Left ventricle myocardium inferior (tissue), 1 donor: ENCODE measurements at places on chromosomes 5 and 9.

DNA sequence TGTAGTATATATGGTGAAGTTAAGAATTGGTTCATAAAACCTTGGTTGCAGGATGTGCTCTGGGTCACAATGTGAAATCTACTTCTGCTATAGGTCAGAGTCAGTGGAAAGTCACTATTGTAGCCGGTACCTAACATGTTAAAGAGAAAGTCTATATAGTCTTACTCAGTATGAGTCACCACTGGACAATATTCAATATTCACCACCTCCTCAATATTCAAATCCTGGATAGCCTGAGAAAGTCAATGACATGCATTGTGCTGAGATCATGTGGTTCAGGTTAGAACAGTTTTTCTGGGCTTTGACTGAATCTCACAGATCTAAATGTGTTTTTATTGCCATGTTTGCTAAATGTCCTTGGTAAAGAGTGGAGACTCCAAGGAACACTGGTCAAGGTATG, 108.8 kb downstream of the HMHB1 start:
- no peaks in the 10 kb centered on the region for H3K27me3 ChIP-seq
- H3K4me3 ChIP-seq, result no peak overlapping the region
- no peaks in the 10 kb centered on the region for H3K36me3 ChIP-seq
- peaks cover 17% of the 10 kb centered on the region for H3K4me1 ChIP-seq
- DNase-seq, result no peak
- H3K27ac ChIP-seq, result no peak overlapping the region

DNA sequence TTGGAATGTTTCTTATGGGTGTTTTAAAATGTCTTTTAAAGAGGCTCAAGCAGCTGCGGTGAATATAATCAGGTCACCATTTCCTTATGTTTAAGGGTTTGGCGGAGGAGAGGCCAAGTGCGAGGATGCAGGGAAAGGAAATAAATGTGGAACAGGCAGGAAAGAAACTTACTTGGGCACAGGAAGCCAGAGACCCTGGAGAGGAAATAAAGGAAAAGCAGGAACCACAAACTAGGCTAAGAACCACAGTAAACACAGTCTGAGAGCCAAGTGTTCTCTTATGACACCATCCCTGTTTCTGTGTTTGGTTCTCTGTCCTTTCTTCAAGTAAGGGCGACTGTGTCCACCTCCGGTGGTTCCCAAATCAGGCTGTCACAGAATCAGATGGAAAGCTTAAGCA, 166.5 kb downstream of the C9orf152 start:
- no peak overlapping the region for H3K4me3 ChIP-seq
- no peak for DNase-seq
- peak overlapping the region; percentile 72 for H3K27ac ChIP-seq
- no peaks in the 10 kb centered on the region for H3K36me3 ChIP-seq
- H3K27me3 ChIP-seq, result no peaks in the 10 kb centered on the region

DNA sequence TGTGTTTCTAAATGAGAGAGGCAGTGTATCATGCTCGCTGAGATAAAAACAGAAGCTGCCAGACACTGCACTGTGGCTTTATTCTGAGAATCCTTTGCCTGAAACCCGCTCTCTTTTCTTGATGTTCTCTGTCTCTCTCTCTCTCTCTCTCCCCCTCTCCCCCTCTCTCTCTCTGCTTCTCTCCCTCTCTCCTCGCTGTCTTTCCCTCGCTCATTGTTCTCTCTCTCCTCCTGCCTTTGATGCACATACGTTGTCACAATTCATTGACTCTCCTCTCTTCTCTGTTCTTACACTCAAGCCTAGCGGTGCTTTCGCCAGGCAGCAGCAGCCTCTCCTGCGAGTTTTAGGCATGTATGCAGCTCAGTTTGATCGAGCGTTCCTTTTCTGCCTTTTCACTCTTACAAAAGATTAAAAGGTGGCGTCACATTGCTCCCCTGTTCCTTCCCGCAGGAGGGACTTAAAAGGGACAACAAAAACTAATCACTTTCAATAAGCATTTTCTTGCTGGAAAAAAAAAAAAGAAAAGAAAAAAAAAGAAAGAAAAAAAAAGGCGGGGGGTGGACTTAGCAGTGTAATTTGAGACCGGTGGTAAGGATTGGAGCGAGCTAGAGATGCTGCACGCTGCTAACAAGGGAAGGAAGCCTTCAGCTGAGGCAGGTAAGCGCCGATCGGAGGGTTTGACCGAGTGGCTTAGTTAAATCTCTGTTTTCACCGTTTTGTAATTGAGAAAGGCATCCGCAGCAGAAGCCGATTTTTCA, 717.9 kb upstream of the WWC1 start:
- peak overlapping the region; percentile 48 for H3K4me3 ChIP-seq
- DNase-seq, result no peak
- H3K27me3 ChIP-seq, result peaks cover 97% of the 10 kb centered on the region
- H3K27ac ChIP-seq, result no peak overlapping the region
- no peaks in the 10 kb centered on the region for H3K36me3 ChIP-seq

- no peak overlapping the region for H3K4me3 ChIP-seq
- peak; percentile 25 for DNase-seq
- peaks cover 6% of the 10 kb centered on the region for H3K36me3 ChIP-seq
These were observed 27.9 kb upstream of the RECK start for GRCh38 chr9:36008774-36009300.

GRCh38 chr5:73793911-73794310, 167.9 kb downstream of the ARHGEF28 start:
- H3K27ac ChIP-seq, result peak overlapping the region; percentile 28
- peaks cover 7% of the 10 kb centered on the region for H3K27me3 ChIP-seq
- peaks cover 29% of the 10 kb centered on the region for H3K4me1 ChIP-seq
- H3K4me3 ChIP-seq, result no peak overlapping the region
- no peak for DNase-seq

GRCh38 chr5:141686648-141687416, 4.8 kb upstream of the ARAP3 start:
- peak overlapping the region; percentile 58 for H3K27ac ChIP-seq
- no peak overlapping the region for H3K4me3 ChIP-seq
- H3K36me3 ChIP-seq, result no peaks in the 10 kb centered on the region
- H3K27me3 ChIP-seq, result no peaks in the 10 kb centered on the region
- peaks cover 47% of the 10 kb centered on the region for H3K4me1 ChIP-seq

GRCh38 chr5:92885950-92886349, 695.1 kb downstream of the NR2F1-AS1 start:
- H3K36me3 ChIP-seq, result no peaks in the 10 kb centered on the region
- no peak overlapping the region for H3K27ac ChIP-seq
- no peak for DNase-seq
- H3K4me1 ChIP-seq, result no peaks in the 10 kb centered on the region

DNA sequence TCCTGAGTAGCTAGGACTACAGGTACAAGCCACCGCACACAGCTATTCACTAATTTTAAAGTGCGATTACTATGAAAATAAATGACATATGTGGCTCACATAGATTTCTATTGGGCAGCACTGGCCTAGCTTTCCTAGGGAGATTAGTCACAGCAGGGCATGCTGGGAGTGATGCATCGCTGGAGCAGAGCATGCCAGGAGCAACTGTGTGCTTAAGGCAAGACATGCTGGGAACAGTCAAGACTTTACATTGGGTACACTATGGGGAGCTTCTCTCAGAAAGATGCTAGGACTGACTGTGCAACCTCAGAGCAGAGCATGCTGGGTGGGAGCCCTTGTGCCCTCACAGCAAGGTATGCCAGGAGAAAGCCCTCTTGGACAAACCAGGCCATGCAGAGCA, 9.3 kb downstream of the ST6GALNAC6 start:
- no peaks in the 10 kb centered on the region for H3K27me3 ChIP-seq
- peaks cover 15% of the 10 kb centered on the region for H3K4me1 ChIP-seq
- H3K27ac ChIP-seq, result no peak overlapping the region
- peaks cover 93% of the 10 kb centered on the region for H3K36me3 ChIP-seq
- no peak overlapping the region for H3K4me3 ChIP-seq

GRCh38 chr9:111407813-111408212, 76.4 kb downstream of the ECPAS start:
- H3K4me1 ChIP-seq, result no peaks in the 10 kb centered on the region
- no peak overlapping the region for H3K4me3 ChIP-seq
- no peaks in the 10 kb centered on the region for H3K27me3 ChIP-seq

GRCh38 chr5:126947146-126948010, 83.0 kb downstream of the MARCHF3 start:
- DNase-seq, result no peak
- H3K4me1 ChIP-seq, result peaks cover 60% of the 10 kb centered on the region
- H3K27me3 ChIP-seq, result no peaks in the 10 kb centered on the region
- no peak overlapping the region for H3K4me3 ChIP-seq

DNA sequence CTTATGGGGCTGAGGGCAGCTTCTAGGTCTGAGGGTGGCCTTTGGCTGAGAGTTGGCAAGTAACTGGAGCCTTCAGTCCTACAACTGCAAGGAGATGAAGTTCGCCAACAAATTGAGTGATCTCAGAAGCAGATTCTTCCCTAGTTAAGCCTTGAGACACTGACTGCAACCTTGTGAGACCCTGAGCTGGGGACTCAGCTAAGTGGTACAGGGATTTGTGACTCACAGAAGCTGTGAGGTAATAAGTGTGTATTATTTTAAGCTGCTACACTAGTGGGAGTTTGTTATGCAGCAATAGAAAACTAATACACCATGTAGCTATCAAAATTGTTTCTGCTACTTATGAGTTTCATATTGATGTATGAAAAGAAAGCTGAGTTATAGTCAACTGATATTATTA, 279.2 kb downstream of the PIK3R1 start:
- no peaks in the 10 kb centered on the region for H3K4me1 ChIP-seq
- H3K27me3 ChIP-seq, result no peaks in the 10 kb centered on the region
- DNase-seq, result no peak
- no peaks in the 10 kb centered on the region for H3K36me3 ChIP-seq

DNA sequence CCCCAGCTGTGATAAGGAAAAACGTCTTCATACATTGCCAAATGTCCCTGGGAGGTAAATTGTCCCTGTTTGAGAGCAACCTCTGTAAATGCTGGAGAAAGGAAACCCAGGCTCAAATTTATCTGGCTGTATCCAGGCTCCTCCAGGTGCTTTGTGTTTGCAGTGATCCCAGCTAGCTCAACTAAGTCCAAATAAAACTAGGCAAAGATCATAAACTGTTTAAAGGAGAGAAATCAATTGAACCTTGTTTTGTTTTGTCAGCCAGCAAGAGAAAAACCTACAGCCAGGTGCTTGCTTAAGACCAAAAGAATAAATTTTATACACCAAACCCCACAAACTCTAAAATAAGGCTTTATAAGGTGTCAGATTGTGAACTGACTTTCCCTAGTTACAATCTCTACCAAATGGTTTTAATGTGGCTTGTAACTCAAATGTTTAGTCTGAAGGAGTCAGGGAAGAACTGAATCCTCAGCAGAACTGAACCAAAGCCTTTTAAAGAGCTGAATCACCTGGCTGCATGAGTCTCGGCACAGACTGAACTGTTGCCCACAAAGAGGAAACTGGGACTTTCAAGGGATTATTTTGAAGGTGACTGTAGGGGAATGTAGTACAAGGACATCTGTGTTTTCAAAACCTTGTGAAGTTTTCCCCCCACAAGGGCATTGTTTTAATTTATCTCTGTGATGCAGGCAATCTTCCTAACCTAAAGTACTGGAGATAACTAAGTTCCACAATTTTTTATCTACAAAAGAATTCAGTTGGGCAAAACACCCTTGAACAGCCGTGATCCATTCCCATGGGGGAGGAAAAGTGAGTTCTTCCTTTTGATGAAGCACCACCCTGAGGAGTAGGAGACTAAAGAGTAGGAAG, 201.7 kb upstream of the TARS1 start:
- H3K27me3 ChIP-seq, result no peaks in the 10 kb centered on the region
- no peaks in the 10 kb centered on the region for H3K36me3 ChIP-seq
- H3K4me3 ChIP-seq, result no peak overlapping the region

DNA sequence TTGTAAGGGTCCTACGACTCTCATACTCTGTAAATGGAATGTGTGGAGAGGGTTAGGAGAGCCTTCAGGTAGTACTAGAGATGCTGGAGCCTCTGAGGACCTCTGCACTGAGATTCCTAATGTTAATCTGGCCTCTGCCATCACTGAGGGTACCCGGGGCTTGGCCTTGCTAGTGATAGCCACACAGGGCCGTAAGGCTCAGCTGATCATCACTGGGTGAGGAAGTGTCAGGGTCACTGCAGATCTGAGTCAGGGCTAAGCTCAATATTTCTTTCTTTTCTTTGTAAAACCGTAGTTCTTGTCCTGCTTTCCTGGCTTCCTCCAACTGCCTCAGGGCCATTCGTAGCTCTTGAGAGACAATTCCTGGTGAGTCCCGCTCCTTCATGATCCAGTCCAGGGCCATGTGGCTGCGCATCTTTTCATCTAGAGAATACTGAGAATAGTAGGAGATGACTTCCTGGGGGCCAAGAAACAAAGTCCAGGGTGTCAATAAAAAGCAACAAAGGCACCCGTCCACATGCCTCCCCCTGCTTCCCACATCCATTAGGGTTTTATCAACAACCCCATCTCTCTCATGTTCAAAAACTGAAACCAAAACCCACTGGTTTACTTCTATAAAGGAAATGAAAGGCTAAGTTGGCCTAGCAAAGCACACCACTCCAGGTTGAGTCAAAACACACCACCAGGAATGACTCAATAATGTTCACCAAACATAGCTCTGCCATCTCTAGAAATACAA, 47.7 kb downstream of the LIX1 start:
- H3K4me3 ChIP-seq, result no peak overlapping the region
- H3K27me3 ChIP-seq, result no peaks in the 10 kb centered on the region
- no peaks in the 10 kb centered on the region for H3K36me3 ChIP-seq
- no peak overlapping the region for H3K27ac ChIP-seq
- peaks cover 7% of the 10 kb centered on the region for H3K4me1 ChIP-seq
- DNase-seq, result no peak

DNA sequence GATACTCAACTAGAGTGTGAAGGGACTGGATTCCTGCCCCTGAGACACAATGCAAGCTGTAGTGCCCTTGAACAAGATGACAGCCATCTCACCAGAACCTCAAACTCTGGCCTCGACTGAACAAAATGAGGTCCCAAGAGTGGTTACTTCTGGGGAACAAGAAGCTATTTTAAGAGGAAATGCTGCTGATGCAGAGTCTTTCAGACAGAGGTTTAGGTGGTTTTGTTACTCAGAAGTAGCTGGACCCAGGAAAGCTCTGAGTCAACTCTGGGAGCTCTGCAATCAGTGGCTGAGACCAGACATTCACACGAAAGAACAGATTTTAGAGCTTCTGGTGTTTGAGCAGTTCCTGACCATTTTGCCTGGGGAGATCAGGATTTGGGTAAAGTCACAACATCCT, 2.4 kb downstream of the ZNF483 start:
- H3K27me3 ChIP-seq, result no peaks in the 10 kb centered on the region
- peaks cover 52% of the 10 kb centered on the region for H3K36me3 ChIP-seq
- H3K4me3 ChIP-seq, result no peak overlapping the region
- no peak overlapping the region for H3K27ac ChIP-seq
- peaks cover 20% of the 10 kb centered on the region for H3K4me1 ChIP-seq
- no peak for DNase-seq

- no peak for DNase-seq
- no peak overlapping the region for H3K4me3 ChIP-seq
- H3K27me3 ChIP-seq, result no peaks in the 10 kb centered on the region
- no peak overlapping the region for H3K27ac ChIP-seq
- no peaks in the 10 kb centered on the region for H3K4me1 ChIP-seq
- no peaks in the 10 kb centered on the region for H3K36me3 ChIP-seq
These were observed 5.8 kb upstream of the HACD4 start for GRCh38 chr9:21037278-21037677.

- no peaks in the 10 kb centered on the region for H3K36me3 ChIP-seq
- no peaks in the 10 kb centered on the region for H3K4me1 ChIP-seq
- H3K27ac ChIP-seq, result no peak overlapping the region
- no peak for DNase-seq
- no peaks in the 10 kb centered on the region for H3K27me3 ChIP-seq
These were observed 176.0 kb downstream of the HMHB1 start for GRCh38 chr5:143987751-143988560.
